ENCODE measurements at places on chromosomes 13 and 19. TPM values are rescaled to one million over a fixed set of nuclear protein-coding genes. Genes with fewer than 3 reads are reported as not detected.

Gene CTXN1
- total RNA-seq, result 2.5 TPM

Gene CYP2S1
- 2.5 TPM for total RNA-seq

Gene RFPL4AL1
- total RNA-seq, result not detected

- DNase-seq, result no peak
Measured at GRCh38 chr19:50750010-50750409, 20.3 kb upstream of the GPR32 start.

DNA sequence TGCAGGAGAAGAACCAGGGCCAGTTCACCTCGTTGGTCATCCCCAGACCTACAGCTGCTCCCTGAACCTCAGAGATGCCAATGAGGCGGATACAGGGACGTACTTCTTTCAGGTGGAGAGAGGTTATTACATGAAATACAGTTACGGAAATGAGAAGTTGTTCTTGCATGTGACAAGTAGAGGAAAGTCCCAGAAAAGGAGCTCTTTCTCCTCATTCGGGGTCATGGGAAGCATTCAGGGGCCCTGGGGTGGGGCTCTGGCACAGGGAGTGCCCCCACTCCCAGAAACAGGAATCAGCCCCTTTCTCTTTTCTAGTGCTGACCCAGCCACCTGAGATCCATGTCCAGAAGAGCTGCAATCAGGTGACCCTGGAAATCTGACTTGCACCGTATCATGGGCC lies 4.5 kb upstream of the SIGLEC9 start:
- DNase-seq, result peak; percentile 16

Data from aorta (tissue), 5 donors.